ENCODE measurements at places on chromosomes 5 and 9.
A peak's percentile ranks its signal among the peaks of the same experiment; 100 is the strongest.

- H3K4me3 ChIP-seq = no peak overlapping the region
- peaks cover 14% of the 10 kb centered on the region for H3K4me1 ChIP-seq
These were observed 118.1 kb downstream of the TRIO start for GRCh38 chr5:14261235-14261634.

DNA sequence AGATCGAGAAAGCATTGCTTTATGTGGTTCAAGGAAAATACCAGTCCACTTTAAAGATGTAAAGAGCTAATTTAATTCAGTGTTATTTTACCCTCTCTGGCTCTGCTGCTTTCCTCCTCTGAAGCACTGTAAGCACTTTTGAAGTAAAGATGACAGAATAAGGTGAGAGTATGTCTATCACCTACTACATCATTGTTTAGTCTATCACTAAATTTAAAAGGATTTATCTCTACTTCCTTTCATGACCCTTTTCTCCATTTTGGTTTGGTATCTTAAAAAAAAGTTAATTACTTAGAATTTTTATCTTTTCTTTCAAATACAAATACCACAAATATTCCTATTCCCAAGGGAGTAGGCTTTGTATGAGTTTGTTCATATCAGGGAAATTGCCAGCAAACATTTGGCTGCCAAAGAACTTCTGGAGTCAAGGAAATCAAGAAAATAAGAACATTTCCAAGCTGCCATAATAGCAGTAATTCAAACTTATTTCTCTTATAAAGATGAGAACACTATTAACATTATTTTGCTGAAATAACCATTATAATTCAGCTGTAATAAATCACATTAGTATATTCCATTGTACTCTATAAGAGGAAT is 77.8 kb downstream of the SLC38A9 start:
- H3K4me3 ChIP-seq = no peak overlapping the region
- H3K27me3 ChIP-seq = no peaks in the 10 kb centered on the region
- no peaks in the 10 kb centered on the region for H3K36me3 ChIP-seq
- DNase-seq = no peak
- peaks cover 52% of the 10 kb centered on the region for H3K4me1 ChIP-seq

DNA sequence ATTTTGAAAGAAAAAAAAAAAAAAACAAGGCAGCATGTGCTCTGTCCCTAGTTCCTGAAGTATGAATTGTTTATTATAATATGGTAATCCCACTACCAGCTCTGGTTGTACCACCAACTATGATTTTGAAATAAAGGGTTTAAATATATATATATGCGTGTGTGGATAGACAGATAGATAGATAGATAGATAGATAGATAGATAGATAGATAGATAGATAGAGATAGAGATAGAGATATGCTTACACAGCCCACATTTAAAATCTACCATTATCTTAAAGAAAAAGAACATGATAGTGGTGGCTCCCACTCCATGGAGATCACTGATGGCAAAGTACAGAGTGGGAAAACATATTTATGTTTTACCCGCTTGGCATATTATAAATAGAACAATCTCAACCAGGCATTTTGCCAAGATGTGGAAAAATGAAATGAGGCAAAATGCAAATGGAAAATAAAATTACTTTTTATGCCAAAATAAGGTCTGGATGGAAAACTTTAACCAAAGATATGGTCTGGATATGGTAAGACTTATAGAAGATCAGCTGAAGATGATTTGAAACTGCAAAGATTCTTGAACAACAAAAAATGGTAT is 170.0 kb downstream of the ARL15 start:
- H3K4me3 ChIP-seq = no peak overlapping the region
- no peak for DNase-seq
- H3K27ac ChIP-seq = no peak overlapping the region
- peaks cover 5% of the 10 kb centered on the region for H3K4me1 ChIP-seq

DNA sequence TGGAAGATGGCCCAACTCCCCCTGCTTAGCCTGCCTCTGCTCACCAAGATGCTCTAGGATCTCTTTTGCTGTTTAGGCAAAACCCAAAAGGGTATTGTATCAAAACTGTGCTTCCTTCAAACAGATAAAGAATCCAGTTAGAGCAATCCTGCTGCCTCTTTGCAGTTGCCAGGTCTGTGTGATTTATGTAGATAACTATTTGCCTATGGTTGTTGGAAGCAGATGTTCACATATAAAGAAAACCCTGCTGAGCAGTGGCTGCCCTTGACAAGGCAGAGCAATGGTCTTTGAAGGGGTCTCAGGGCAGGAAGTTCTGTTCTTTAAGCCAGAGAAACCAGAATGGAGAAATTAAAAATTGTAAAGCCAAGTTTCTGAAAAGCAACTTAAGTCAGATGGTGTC is 68.6 kb downstream of the LRRC70 start:
- no peak overlapping the region for H3K4me3 ChIP-seq
- no peak for DNase-seq
- H3K36me3 ChIP-seq = no peaks in the 10 kb centered on the region
- no peaks in the 10 kb centered on the region for H3K4me1 ChIP-seq
- H3K27me3 ChIP-seq = no peaks in the 10 kb centered on the region

- no peaks in the 10 kb centered on the region for H3K4me1 ChIP-seq
- no peak overlapping the region for H3K4me3 ChIP-seq
- DNase-seq = no peak
- H3K27ac ChIP-seq = no peak overlapping the region
These were observed 107.4 kb downstream of the SVEP1 start for GRCh38 chr9:110472111-110472510.

DNA sequence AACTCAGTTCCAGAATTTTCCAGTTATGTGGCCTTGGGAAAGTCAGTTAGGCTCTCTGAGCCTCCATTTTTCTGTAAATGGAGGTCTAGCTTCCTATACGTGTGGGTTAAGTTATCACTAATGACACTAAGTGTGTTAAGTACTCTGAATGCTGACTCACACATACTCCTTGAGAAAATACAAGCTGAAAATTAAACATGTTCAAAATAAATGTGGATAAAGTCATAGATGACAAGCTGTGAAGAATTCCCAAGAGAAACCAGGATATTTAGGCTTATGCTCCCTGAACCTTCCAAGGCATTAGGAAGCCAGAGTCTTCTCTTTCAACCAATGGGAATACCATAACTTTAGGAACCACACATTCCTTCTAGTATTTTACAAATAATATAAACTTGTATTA is 58.1 kb downstream of the ABCA1 start:
- DNase-seq = no peak
- H3K27ac ChIP-seq = peak overlapping the region; percentile 72
- peaks cover 71% of the 10 kb centered on the region for H3K4me1 ChIP-seq
- no peaks in the 10 kb centered on the region for H3K27me3 ChIP-seq

DNA sequence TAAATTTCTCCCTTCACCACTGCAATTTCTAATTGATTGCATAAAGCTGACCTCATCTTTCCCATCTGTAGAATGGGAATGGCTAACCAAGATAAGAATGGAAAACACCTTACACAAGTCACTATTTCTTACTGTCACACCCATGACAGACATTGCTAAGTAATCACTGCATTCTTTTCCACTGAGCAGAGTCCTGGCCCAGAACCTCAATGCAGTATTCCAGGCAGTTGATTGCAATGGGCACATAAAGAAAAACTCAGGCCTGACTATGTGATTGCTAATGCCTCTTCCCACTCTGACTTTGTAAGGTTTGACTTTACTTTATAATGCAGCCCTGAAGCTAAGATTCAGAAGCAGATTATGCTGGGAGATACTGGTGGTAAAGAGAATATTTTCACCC is 29.3 kb downstream of the TRIM32 start:
- no peaks in the 10 kb centered on the region for H3K36me3 ChIP-seq
- H3K4me3 ChIP-seq = no peak overlapping the region
- H3K27ac ChIP-seq = no peak overlapping the region
- H3K27me3 ChIP-seq = no peaks in the 10 kb centered on the region
- no peaks in the 10 kb centered on the region for H3K4me1 ChIP-seq
